ENCODE measurements at places on chromosomes 3 and 15.

GRCh38 chr3:126582311-126582710 is 23.6 kb upstream of the C3orf22 start:
- DNase-seq: no peak

GRCh38 chr3:189122526-189123205 is 49.1 kb upstream of the TPRG1 start:
- no peak for DNase-seq

GRCh38 chr15:39075756-39076341 is 505.0 kb upstream of the THBS1 start:
- DNase-seq: no peak

- no peak for DNase-seq
Measured at GRCh38 chr15:100170291-100171210, 171.2 kb downstream of the ADAMTS17 start.

GRCh38 chr3:10940106-10940505 is 52.4 kb upstream of the SLC6A1 start:
- DNase-seq: no peak

GRCh38 chr3:13025778-13026518 is 47.3 kb downstream of the IQSEC1 start:
- no peak for DNase-seq

All from kidney capillary endothelial cell (primary cell).